ENCODE measurements at places on chromosomes 13 and 19.

DNA sequence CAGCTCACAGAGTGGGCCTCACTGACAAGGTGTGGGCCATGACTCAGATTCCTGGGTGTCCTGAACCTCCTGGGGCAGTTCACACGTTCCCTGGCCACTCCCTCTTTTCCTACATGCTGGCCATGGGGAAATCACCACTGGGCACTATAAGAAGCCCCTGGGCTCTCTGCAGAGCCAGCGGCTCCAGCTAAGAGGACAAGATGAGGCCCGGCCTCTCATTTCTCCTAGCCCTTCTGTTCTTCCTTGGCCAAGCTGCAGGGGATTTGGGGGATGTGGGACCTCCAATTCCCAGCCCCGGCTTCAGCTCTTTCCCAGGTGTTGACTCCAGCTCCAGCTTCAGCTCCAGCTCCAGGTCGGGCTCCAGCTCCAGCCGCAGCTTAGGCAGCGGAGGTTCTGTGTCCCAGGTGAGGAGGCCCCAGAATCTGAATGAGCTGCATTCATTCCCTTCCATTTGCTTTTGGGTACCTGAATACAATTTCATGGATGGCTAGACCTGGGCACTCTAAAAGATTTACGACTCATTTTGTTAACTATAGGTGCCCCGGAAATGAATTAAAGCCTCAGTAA, at the start of gene OLFM4:
OLFM4 (plus strand) TSS at position 177 of the 567 bp plus-strand sequence; CDS start at position 201, 24 bp downstream.
- DNase-seq, result no peak

DNA sequence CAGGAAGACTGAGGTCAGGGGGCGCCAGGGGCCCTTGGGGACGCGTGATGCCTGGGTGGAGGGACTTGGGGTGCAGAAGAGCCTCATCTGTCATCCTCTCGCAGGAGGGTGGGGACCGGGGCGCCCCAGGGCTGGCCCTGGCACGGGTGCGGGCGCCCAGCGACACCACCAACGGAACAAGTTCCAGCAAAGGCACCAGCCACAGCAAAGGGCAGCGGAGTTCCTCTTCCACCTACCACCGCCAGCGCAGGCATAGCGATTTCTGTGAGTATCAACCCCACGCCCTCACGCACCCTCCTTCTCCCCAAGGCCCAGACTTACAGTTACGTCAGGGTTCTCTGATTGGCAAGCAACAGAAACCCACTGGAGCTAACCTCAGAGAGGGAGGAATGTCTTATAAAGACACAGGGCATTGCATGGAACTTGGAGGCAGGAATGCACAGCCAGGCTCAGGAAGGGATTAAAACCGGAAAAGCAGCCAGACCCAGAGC, 29.4 kb downstream of the MARK4 start:
- DNase-seq, result no peak

GRCh38 chr13:31207661-31208552, 8.1 kb downstream of the B3GLCT start:
- DNase-seq, result no peak

DNA sequence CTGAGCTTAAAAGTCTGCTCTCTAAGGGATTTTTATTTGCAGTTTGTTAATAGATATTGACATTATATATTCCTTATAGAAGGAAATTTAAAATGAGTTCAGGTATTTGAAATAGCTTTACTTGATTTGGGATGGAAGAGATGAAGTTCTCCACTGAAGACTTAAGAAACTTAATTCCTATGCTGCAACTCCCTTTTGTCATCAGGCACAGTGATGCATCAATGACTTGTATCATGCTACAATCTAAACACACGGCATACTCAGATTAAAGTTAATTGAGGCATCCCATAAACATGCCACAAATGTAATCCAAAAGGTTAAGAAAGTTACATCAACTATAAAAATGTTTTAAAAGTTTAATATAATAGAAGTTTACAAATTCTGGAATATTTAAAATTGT, 109.0 kb downstream of the STARD13 start:
- no peak for DNase-seq

DNA sequence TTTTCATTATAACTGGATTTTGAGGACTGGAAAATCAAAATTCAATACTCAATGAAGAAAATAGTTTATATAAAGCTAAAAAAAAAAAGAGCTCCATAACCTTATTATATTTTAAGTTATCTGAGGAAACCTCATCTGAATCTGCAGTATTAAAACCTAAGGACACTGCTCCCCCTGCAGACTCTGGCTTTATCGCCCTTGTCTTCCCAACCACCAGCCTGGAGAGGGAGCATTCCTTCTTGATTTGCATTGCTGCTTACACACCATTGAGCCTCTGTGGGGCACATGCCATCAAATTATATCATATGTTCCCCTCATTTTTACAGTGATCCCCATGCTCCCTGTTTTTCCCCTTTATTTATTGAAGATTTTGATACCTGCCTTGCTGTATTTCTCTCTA, 871.4 kb upstream of the GPC6 start:
- no peak for DNase-seq

DNA sequence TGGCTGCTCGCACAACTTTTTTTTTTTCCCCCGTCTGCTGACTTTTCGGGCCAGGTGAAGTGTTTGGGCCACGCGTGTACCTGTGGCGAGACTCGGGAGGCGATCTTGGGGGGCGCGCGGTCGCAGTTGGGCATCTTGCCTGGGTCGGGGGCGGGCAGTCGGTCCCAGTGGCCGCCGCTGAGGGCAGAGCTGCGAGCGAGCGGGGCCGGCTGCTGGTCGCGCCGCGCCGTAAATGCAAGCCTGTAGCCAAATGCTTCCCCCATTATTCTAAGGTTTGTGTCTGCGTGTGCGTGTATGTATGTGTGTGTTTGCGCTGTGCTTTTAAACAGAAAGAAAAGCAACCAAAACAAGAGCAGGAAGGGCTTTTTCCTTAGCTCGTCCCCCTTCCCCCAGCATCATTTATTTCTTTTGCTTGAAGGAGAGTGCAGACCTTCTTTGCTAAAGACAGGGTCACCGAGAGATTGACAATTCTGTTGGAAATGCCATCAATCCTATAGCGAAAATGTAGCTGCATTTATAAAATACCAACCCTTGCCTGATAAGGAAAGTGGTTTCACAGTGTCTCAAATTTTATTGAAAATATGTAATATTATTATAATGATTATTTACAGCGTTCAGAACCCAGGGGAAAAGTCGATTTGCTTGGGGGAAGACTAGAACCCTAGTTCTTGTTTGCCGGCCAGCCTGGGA, 143.2 kb upstream of the ZNF536 start:
- DNase-seq, result no peak

DNA sequence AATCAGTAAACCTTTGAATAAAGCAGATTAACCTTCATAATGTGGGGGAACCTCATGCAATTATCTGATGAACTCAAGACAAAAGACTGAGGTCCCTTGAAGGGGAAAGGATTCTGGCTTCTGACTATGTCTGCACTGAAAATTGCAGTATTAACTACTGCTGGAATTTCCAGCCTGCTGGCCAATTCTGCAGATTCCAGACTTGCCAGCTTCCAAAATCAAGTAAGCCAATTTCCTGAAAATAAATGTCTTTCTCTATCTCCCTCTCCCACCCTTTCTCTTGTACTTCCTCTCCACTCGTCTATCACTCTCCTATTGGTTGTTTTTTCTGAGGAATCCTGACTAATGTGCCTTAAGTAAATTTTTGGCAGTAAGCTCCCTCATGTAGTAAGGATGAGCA, 1479.9 kb upstream of the PRR20A start:
- DNase-seq, result no peak

- DNase-seq, result no peak
Observed at GRCh38 chr19:47283405-47284059, 8.8 kb downstream of the INAFM1 start.

DNA sequence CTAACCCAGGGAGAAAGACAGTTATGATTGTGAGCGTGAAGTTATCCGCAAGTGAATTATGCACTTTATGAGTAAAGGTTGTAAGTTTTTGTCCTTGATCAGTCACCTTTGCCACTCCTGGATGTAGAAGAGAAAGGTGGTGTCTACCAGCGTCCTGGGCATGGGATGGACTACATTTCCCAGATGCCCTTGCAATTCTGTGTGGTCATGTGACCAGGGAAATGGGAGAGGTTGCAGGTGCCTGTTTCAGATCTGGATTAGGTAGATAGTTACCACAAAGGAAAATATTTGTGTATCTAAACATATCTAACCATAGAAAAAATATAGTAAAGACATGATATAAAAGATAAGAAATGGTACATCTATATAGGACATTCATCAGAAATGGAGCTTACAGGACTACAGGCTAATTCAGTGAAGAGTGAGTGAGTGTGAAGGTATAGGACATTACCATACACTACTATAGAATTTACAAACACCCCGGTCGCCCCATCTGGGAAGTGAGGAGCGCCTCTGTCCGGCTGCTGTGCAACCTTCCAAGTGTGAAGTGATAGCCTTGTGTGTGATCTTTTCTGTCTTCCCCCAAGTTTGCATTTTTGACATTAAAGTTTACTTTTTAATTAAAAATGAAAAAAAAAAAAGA, 51.6 kb upstream of the CACNA1A start:
- no peak for DNase-seq

DNA sequence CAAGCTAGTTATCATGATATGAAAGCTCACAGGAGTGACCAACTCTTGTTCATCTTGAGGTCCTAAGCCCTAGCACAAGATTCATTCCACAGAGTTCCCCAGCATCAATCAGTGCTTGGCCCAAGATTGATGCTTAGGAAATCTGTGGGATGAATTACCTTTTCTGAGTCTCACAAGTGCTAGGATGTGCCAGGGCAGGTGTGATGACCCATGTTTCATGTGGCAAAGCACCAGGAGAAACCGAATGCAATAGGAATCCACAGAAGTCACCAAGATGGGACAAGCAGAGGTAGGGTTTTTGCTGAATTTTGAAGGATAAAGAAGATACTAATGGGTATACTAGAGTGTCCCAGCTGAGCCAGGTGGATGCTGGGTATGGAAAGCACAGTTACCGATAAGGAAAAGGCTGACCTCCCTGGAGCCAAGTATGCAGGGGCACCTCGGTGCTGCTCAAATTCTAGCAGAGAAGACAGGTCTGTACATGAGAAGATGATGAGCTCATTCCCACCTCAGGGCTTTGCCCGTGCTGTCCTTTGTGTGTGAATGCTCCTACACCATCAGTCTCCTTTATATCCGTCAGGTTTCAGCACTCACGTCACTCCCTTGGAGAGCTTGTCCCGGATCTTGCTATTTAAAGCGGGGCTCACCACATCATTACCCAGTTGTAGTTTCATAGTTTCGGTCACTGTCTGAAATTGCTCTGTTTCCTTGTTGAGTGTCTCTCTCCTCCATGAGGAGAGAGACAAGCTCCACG, 168.9 kb upstream of the TSC22D1 start:
- no peak for DNase-seq

- no peak for DNase-seq
Observed at GRCh38 chr13:93635616-93636032, 409.0 kb downstream of the GPC6 start.

DNA sequence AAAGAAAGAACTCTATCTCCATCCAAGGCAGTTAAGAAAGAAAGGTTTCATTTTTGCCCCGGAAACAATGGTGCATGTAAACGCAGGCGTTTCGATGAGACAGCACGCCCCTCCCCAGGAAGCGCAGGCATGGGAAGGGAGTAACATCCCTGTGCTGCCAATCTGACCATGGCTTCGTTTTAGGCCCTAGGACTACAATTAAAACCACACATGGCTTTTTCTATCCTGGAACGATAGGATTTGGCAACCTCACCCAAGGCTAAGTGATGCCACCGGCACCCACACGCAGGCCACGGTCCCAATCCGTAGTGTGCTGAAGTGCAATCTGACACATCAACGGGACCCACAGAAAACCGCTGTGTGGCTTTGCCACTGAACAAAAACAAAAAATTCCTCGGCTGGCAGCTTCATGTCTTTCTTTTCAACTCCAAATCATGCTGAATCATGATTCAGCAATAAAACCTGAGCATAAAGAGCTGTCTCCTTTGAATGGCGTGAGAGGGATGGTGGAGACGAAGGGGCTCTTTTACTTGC, 24.2 kb downstream of the RANBP3 start:
- DNase-seq, result no peak

- DNase-seq, result no peak
Observed at GRCh38 chr13:110237875-110238817, 68.8 kb downstream of the COL4A1 start.

DNA sequence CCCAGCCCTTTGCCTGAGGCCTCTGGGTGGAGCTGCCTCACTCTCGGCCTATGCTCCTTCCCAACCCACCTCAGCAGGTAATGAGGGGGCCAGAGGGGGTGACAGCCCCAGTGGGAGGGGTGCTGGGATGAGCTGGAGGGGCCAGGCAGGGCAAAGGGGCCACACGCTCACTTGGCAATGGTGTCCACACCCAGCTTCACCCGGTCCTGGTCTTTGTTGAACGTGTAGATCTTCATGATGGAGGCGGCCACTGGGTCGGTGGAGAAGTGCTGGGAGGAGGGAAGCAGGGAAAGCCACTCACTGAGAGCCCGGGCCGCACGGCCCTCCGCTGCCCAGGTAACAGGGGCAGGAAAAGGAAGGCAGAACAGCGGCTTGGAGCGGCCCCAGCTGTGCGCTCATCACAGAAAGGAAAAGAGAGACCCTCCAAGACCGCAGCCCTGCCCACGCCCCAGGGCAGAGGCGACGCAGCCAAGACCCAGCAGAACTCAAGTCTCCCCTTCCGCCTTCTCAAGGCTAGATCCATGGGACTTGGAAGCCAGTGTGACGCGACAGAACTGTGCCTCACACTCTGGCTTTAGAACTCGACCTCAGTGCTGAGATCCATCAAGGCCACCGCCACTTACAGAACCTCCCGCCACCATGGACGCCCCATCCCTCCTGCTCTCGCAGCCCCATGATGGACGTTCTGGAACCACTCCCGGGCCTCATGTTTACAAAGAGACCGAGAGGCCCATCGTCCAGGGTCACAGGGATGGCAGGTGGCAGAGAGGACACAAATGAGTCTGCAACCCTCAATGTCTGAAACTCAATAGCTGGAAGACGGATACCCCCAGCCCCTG, 9.2 kb downstream of the UBXN6 start:
- DNase-seq, result no peak

- no peak for DNase-seq
Observed at GRCh38 chr13:76505437-76505836, 380.8 kb downstream of the KCTD12 start.

DNA sequence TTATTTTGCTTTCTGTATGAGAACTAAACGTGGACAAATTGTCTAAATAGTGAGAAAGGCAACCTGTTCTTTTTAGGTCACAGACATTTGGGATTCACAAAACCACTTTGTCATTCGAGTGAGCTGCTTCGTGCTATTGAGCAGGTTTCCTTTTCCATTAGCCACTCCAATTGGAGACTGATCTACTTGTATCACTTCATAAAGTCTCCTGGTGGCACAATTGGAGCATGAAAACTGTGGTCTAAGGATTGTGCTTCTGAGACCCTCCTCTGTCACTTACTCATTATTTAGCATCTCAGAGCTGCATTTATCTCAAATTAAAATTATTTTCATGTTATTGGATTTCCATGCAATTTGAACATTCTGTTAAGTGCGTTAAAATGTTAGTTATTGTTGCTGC, 397.7 kb downstream of the TDRD3 start:
- no peak for DNase-seq

GRCh38 chr19:19487950-19488874, 27.1 kb downstream of the TSSK6 start:
- DNase-seq, result no peak

GRCh38 chr13:85806553-85807175, 7.4 kb upstream of the SLITRK6 start:
- DNase-seq, result no peak
